ENCODE measurements at places on chromosomes 16 and 17.

- no peak for DNase-seq
Measured at GRCh38 chr16:50901062-50901461, 159.2 kb downstream of the CYLD start.

DNA sequence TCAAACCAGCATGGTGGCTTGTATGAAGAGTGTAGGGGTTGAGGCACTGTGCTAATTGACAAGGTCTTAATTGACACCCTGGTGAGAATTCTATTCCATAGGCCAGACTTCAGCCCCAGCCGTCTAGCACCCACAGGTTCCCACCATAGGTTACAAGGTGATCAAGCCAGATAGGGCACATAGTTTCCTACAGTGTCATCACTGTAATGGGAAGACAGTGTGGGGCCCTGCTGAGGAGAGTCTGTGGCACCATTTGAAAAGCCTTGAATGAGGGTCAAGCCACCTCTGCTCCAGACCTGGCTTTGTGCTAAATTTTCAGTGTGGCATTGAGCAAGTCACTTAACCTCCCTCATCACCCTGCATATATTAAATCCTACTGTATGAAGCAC lies 36.2 kb downstream of the YPEL2 start:
- no peak for DNase-seq

DNA sequence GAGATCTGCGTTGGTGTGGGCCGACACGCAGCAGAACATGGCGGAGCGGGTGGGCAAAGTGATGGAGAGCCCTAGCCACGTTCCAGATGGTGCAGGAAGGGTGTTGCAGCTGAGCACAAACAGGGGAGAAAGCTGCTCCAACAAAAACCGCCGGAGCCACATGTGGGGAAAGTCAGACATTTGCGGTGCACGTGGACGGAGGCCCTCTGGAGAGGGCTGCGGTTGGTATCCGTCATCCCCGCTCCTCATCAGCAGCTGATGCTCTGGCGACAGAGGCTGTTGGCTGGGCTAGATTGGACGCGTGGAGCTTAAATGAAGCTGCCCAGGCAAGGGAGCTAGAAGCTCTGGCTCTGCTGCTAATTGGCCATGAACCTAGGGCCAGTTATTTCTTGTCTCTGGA lies 43.5 kb upstream of the ADCY9 start:
- no peak for DNase-seq

- DNase-seq: no peak
Measured at GRCh38 chr16:56197192-56197992, 6.1 kb downstream of the GNAO1 start.

All from Right ventricle myocardium superior (tissue), 1 donor.